ENCODE measurements at places on chromosomes 2 and 18. TPM values are rescaled to one million over a fixed set of nuclear protein-coding genes. Genes with fewer than 3 reads are reported as not detected.

GALR1 gene
- not detected for total RNA-seq

DNA sequence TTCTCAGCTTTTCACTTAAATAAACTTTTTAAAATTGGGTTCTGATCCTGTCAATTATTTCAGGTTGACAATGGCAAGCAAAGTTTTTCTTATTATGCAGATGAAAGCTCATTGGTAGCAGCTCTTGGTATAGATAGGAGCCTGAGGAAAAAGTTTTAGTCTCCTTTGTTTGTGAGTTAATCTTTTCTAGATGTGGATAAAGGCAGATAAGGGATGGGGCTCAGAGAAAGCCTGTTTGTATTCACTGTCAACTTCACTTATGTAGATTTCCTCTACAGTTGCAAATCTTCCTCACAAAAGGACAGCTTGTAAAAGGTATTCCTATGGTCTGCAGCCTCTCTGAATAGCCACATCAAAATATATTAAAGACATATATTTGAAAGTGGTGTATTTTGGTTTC lies 224.5 kb upstream of the SPOPL start:
- H3K4me1 ChIP-seq: no peaks in the 10 kb centered on the region
- no peak for DNase-seq
- no peaks in the 10 kb centered on the region for H3K27me3 ChIP-seq
- no peak overlapping the region for H3K27ac ChIP-seq
- no peaks in the 10 kb centered on the region for H3K36me3 ChIP-seq

DNA sequence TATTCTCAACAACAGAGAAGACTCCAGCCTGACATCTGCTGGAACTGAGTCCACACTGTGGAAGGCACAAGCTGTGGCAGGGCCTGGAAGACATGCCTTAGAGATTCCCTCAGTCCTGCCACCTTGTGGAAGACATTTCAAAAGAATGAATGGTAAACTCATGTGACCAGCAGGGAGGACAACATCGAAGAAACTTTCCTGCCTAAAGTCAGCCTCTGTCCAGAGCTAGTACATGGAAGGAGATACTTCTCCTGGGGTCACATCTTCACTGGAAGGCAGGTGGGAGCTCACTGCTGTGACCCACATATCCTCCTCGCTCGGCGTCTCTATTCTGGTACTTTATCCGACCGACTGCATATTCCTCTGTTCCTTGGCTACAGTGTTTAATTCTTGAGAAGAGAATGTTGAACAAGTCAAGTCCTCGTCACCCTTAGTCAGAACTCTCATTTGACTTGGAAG lies 59.5 kb downstream of the PUM2 start:
- peak; percentile 10 for DNase-seq
- H3K4me1 ChIP-seq: peaks cover 8% of the 10 kb centered on the region
- peaks cover 25% of the 10 kb centered on the region for H3K36me3 ChIP-seq
- no peak overlapping the region for H3K4me3 ChIP-seq
- H3K27me3 ChIP-seq: no peaks in the 10 kb centered on the region

RFX8 gene
- 2.8 TPM for total RNA-seq

SCYGR4 gene
- total RNA-seq: not detected

DNA sequence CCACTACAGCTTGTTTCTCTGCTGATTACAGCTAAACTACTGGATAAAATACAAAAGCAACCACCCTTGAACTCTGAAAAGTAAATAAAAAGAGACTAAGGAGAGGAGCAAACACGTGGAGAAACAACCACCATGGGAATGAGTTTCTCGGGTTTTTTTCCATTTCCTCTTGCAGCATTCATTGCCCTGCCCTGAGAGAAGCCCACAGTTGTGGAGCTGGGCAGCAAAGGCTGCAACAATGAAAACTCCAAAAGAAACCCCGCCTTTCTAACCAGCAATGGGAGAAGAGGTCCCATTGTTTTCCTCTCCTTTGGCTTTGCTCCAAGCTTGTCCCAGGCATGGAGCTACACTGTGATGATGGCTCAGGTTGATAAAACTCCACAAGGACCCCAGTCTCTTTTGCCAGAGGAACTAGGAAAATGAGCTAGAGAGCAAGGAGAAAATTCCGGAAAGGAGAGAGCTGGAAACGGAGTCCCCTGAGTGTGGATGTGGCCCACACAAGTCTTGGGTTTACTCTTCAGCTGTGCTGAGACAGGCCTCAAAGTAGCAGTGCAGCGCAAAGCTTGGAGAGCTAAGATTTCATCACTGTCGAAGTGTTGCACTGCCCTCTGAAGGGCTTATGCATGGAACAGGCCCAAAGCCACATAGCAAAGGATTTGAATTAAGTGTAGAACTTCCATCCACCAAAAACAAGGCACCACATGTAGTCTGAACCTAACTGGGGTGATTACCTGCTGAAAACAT lies 20.9 kb downstream of the NAPG start:
- no peak overlapping the region for H3K4me3 ChIP-seq
- H3K36me3 ChIP-seq: peaks cover 59% of the 10 kb centered on the region
- H3K27ac ChIP-seq: no peak overlapping the region
- no peaks in the 10 kb centered on the region for H3K27me3 ChIP-seq
- H3K4me1 ChIP-seq: no peaks in the 10 kb centered on the region

- no peak overlapping the region for H3K4me3 ChIP-seq
- DNase-seq: no peak
- no peaks in the 10 kb centered on the region for H3K36me3 ChIP-seq
- no peak overlapping the region for H3K27ac ChIP-seq
- H3K4me1 ChIP-seq: peaks cover 2% of the 10 kb centered on the region
- peaks cover 6% of the 10 kb centered on the region for H3K27me3 ChIP-seq
Observed at GRCh38 chr2:60480089-60480773, 73.2 kb downstream of the BCL11A start.

- no peak for DNase-seq
- H3K27ac ChIP-seq: no peak overlapping the region
- no peaks in the 10 kb centered on the region for H3K36me3 ChIP-seq
- H3K27me3 ChIP-seq: no peaks in the 10 kb centered on the region
Observed at GRCh38 chr18:1438967-1439366, 534.3 kb downstream of the ADCYAP1 start.

GRCh38 chr2:199707593-199708185 lies 143.3 kb downstream of the FTCDNL1 start:
- H3K36me3 ChIP-seq: no peaks in the 10 kb centered on the region
- no peak overlapping the region for H3K27ac ChIP-seq
- no peak for DNase-seq
- H3K4me3 ChIP-seq: no peak overlapping the region

GRCh38 chr18:80107426-80107825 lies 1.6 kb upstream of the ADNP2 start:
- H3K27ac ChIP-seq: peak overlapping the region; percentile 52
- no peak overlapping the region for H3K4me3 ChIP-seq
- DNase-seq: no peak

GRCh38 chr2:36578343-36579296 lies 19.3 kb downstream of the FEZ2 start:
- no peak for DNase-seq
- H3K27ac ChIP-seq: peak overlapping the region; percentile 63
- H3K36me3 ChIP-seq: peaks cover 71% of the 10 kb centered on the region

MBD1 gene
- 96.2 TPM for total RNA-seq

GRCh38 chr2:18159896-18160295 lies 281.4 kb downstream of the KCNS3 start:
- no peaks in the 10 kb centered on the region for H3K36me3 ChIP-seq
- no peak overlapping the region for H3K27ac ChIP-seq
- DNase-seq: no peak
- no peaks in the 10 kb centered on the region for H3K4me1 ChIP-seq
- H3K27me3 ChIP-seq: peaks cover 4% of the 10 kb centered on the region

- no peak overlapping the region for H3K4me3 ChIP-seq
- H3K36me3 ChIP-seq: peaks cover 2% of the 10 kb centered on the region
- H3K27ac ChIP-seq: no peak overlapping the region
- DNase-seq: no peak
- H3K4me1 ChIP-seq: peaks cover 34% of the 10 kb centered on the region
Observed at GRCh38 chr2:190315273-190315672, 4.4 kb downstream of the HIBCH start.

TUBB8B gene
- total RNA-seq: not detected

GRCh38 chr2:70073493-70073892 lies 13.8 kb upstream of the PCBP1 start:
- H3K36me3 ChIP-seq: peaks cover 30% of the 10 kb centered on the region
- H3K4me1 ChIP-seq: peaks cover 46% of the 10 kb centered on the region
- DNase-seq: no peak

DNA sequence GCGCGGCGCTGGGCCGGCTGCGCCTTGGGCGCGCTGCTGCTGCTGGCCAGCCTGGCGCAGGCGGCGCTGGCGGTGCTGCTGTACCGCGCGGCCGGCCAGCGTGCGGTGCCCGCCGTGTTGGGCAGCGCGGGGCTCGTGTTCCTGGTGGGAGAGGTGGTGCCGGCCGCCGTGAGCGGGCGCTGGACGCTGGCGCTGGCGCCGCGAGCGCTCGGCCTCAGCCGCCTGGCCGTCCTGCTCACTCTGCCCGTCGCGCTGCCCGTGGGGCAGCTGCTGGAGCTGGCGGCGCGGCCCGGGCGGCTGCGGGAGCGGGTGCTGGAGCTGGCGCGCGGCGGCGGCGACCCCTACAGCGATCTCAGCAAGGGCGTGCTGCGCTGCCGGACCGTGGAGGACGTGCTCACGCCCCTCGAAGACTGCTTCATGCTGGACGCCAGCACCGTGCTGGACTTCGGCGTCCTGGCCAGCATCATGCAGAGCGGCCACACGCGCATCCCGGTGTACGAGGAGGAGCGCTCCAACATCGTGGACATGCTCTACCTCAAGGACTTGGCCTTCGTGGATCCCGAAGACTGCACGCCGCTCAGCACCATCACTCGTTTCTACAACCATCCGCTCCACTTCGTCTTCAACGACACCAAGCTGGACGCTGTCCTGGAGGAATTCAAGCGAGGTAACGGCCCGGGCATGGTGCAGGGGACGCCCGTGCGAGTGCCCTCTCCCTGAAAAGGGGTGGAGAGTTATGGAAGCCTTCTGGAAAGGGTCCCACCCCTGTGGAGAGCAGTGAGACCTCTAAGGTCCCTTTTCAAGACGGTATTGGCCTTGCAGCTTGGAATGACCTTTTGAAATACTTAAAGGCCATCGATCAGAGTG lies 1.0 kb downstream of the CNNM3 start:
- DNase-seq: no peak
- H3K4me3 ChIP-seq: peak overlapping the region; percentile 85
- H3K4me1 ChIP-seq: peaks cover 54% of the 10 kb centered on the region

GRCh38 chr2:55616551-55617174 lies 759 bp downstream of the PPP4R3B start:
- H3K27me3 ChIP-seq: no peaks in the 10 kb centered on the region
- peaks cover 34% of the 10 kb centered on the region for H3K4me1 ChIP-seq
- H3K36me3 ChIP-seq: peaks cover 38% of the 10 kb centered on the region
- H3K4me3 ChIP-seq: no peak overlapping the region

GRCh38 chr18:35005963-35006577 lies 35.1 kb upstream of the MAPRE2 start:
- H3K36me3 ChIP-seq: no peaks in the 10 kb centered on the region
- DNase-seq: peak; percentile 43
- no peak overlapping the region for H3K27ac ChIP-seq
- H3K4me1 ChIP-seq: no peaks in the 10 kb centered on the region
- no peak overlapping the region for H3K4me3 ChIP-seq

DNA sequence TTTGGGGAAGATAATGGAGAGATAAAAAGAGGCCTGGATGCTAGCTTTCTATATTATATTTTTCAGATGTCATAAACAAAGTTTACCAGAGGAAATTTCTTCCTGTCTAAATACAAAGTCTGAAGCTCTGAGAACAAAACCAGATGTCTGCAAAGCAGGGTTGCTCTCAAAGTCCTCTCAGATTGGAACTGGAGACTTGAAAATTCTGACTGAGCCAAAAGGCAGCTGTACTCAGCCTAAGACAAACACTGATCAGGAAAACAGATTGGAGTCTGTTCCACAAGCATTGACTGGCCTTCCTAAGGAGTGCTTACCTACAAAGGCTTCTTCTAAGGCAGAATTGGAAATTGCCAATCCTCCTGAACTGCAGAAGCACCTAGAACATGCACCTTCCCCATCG lies 25.1 kb downstream of the KDM3A start:
- H3K4me1 ChIP-seq: peaks cover 45% of the 10 kb centered on the region
- no peak overlapping the region for H3K27ac ChIP-seq
- peaks cover 75% of the 10 kb centered on the region for H3K36me3 ChIP-seq
- DNase-seq: no peak

GRCh38 chr18:10013621-10014543 lies 100.1 kb downstream of the VAPA start:
- no peaks in the 10 kb centered on the region for H3K36me3 ChIP-seq
- no peak overlapping the region for H3K27ac ChIP-seq
- no peak overlapping the region for H3K4me3 ChIP-seq
- H3K27me3 ChIP-seq: no peaks in the 10 kb centered on the region
- H3K4me1 ChIP-seq: peaks cover 6% of the 10 kb centered on the region
- no peak for DNase-seq

DNA sequence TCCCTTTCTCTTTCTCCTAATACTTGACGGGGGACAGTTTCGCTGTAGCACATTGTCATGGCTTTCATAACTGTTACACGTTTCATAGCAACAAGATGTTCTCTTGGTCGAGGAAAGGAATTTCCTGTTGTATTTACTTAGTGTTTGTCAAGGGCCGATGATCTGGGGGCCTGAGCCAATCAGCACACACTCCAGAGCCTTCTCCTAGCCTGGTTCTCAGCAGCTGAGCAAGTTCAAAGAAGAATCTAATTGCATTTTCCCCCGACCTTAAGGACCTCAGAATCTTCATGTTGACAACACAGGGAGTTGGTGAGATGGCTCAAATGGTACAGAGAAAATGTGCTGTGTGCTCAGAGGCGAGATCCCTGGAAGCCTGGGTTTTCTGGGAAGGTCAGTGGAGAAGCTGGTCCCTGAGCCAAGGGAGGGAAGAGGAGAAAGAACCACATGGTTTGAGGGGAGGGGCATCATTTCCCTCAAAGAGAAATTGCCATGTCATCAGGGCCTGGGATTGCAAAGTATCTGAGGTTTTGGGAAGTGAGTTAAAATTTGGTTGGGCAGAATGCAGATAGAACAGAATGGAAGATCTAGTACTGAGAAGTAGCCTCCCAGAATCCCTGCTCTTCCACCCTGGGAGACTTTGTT lies 76.9 kb upstream of the AGAP1 start:
- no peaks in the 10 kb centered on the region for H3K36me3 ChIP-seq
- H3K4me1 ChIP-seq: no peaks in the 10 kb centered on the region
- no peak for DNase-seq
- H3K4me3 ChIP-seq: no peak overlapping the region
- H3K27me3 ChIP-seq: peaks cover 9% of the 10 kb centered on the region

- no peaks in the 10 kb centered on the region for H3K36me3 ChIP-seq
- peaks cover 5% of the 10 kb centered on the region for H3K27me3 ChIP-seq
- no peaks in the 10 kb centered on the region for H3K4me1 ChIP-seq
- no peak overlapping the region for H3K27ac ChIP-seq
Observed at GRCh38 chr2:179898873-179899272, 37.5 kb upstream of the ZNF385B start.

- no peak overlapping the region for H3K4me3 ChIP-seq
- H3K4me1 ChIP-seq: no peaks in the 10 kb centered on the region
- no peak overlapping the region for H3K27ac ChIP-seq
- H3K36me3 ChIP-seq: no peaks in the 10 kb centered on the region
Observed at GRCh38 chr18:64275593-64276300, 126.9 kb upstream of the LINC00305 start.

FASTKD1 gene
- total RNA-seq: 26.8 TPM

CELF4 gene
- total RNA-seq: not detected

Measured in activated CD4-positive, alpha-beta T cell treated with anti-CD3 and anti-CD28 coated beads, Interleukin-2, amount 10 ng/mL, durations not matched to agents 7 days and 5 days (primary cell).